ENCODE measurements at places on chromosomes 5 and 9.

DNA sequence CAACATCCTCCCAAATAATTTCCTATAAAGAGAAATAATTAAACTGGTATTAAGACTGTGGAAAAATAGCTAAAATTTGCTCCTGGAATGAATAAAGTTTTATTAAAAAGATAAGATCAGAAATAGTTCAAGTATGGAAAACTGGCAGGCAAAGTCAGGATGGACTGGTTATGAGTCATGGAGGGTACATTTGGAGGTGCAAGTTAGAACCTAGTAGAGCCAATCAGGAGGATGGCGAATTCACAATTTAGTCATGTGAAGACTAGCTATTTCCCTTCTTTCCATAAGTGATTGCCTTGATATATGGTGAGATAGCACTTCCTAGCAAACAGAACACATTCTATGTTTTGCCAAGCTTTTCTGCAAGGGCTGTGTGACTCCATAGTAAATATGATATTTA, 1303.5 kb downstream of the EFNA5 start:
- no peak for DNase-seq

DNA sequence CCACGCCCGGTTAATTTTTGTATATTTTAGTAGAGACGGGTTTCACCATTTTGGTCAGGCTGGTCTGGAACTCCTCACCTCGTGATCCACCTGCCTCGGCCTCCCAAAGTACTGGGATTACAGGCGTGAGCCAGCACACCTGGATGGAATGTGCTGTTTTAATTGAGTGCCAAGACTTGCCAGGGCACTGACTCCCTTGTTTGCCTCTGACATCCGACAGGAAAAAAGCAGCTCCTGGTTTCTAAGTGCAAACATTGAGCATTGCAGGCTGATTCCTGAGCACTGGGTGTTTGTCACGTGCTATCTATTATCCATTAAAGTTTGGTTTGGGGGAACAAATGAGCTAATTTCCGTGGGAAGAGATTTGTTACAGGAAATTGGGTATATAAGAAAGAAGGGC, 70.6 kb upstream of the CKMT2 start:
- no peak for DNase-seq

DNA sequence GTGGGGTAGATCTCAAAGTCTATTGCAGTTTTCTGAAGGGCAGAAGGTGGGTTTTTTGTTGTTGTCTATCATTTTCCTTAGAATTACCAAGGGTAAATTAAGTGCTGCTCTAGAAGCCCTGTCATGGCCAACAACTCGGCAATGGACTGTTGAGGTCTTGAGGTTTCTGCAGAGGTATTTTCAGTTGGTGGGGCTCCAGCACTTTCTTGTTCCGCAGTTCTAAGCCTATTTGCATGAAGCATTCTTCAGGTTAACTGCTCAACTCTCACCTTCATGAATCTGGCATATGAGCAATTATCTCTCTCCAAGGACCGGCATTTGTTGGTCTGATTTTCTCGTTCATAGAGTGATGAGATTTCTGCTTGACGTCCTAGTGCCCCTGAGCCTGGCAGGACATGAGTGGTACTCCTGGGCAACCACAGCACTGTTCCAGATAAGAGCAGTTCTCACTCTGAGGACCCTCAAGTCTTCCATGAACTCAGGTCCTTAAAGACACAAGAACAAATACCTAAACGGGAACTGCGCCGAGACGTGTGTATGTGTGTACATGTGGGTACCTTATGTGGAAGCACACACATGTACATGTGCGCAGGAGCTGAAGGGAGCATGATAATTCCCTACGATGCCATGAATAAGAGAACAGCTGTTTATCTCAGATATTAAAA, 544.5 kb downstream of the CSNK1G3 start:
- DNase-seq: no peak

DNA sequence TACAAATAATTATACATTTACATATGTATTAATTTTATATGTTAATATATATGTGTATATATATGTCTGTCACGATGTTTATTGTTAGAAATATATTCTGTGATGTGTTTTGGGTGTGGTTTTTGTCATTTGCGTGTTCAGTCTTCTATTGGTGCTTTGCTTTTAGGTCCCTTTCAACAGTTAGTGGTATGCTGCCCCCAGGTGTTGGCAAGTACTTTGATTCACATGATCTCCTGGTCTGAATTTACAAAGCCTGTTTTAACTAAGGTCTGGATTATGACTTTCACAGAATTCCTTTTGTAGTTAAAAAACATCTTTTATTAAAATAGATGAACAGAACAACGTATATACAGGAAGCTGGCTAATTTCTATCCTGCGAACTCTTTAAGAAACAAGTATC, 271.5 kb downstream of the CCDC171 start:
- DNase-seq: no peak

DNA sequence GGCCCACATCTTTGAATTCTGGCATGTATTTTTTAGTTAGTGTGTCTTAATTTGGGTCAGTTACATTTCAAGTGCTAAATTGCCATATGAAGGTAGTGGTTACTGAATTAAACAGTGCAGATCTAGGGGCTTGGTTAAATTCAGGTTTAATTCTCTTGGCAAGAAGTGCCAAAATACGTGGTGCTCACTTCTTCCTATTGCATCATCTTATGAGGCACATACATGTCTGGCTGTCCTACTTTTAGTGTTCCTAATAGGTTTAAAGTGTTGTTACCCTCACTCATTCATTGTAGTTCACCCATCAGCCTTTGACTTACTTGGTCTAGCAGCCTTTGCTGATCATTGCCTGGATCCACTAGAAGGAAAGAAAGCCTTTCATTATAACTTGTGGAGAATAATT, 59.5 kb downstream of the RPS6 start:
- DNase-seq: no peak

GRCh38 chr9:115442054-115442453, 324.1 kb upstream of the TNC start:
- no peak for DNase-seq

- DNase-seq: no peak
Measured at GRCh38 chr5:161342886-161343285, 203.6 kb downstream of the GABRB2 start.

GRCh38 chr9:134187891-134188385, 23.6 kb upstream of the RNU6ATAC start:
- no peak for DNase-seq

- DNase-seq: no peak
Measured at GRCh38 chr5:139275536-139275935, 18.0 kb upstream of the MATR3 start.

DNA sequence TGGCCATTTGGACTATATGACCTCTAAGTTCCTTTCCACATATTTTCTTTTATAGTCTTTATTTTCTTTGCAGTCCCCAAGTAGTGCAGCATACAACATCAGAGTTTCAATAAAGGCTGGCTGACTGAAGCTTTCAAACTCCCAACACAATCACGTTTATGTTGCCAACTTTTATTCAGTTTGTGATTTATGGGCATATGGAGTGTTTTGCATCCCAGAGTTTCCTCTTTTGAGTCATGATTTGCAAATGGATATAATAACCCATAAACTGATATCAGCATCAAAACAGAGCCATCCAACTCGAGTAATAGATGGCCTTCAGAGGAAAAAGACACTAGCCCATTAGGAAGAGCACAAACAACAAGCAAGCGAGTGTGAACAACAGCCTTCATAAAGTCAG, 414.0 kb downstream of the ELAVL2 start:
- DNase-seq: no peak

- no peak for DNase-seq
Measured at GRCh38 chr9:130286781-130287428, 21.3 kb downstream of the HMCN2 start.

Measured in T-helper 9 cell (primary cell).